Sigmoid colon (tissue), 7 donors: ENCODE measurements at places on chromosomes 4 and X. TPM values are rescaled to one million over a fixed set of nuclear protein-coding genes. Genes with fewer than 3 reads are reported as not detected.

GRCh38 chrX:129534816-129535578, 5.1 kb upstream of the OCRL start:
- DNase-seq: no peak

DNA sequence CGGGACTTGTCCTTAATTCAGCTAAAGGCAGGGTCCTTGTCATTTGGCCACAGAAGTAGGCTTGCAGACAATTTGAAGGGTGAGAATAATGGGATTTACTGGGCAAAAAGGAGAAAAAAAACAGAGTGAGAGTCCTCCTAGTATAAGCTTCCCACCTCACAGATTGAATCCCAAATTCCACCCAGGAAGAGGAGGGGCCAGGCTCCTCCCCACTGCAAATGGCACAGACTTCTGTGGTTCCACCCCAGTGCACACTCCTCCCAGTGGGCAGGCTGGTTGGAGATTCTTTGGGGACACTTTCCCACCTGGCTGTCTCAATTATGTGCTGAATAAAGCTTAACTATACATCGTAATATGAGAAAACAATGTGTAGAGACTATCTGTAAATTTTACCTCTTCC, 31.6 kb downstream of the MEPE start:
- DNase-seq: no peak

DNA sequence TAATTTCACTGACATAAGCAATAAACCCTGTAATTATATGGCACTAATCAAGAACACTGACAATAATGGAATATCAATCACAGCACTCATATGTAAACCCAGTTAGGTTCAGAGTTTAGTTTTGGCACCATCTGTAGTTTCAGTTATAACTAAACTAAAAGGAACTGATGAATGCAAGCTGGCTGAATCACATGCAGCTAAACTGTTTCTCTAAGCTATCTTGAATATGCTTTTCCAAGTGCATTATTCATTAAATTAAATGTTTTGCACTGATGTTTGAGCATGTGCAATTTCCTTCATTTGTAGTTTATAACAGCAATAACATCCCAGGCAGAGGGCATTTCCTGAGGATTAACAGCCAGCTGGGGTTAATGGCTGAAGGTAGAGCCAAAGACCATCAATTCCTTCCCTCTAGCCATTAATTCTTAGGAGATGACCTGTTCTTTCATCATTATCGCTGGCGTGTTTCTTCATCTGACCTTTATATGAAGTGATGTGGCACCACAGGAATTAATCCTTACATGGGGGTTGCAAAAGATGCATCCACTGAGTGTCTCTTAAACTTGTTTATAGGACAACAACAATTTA, 562.8 kb upstream of the IGFBP7 start:
- DNase-seq: no peak

RPA4 gene
- 3.9 TPM for total RNA-seq

DNA sequence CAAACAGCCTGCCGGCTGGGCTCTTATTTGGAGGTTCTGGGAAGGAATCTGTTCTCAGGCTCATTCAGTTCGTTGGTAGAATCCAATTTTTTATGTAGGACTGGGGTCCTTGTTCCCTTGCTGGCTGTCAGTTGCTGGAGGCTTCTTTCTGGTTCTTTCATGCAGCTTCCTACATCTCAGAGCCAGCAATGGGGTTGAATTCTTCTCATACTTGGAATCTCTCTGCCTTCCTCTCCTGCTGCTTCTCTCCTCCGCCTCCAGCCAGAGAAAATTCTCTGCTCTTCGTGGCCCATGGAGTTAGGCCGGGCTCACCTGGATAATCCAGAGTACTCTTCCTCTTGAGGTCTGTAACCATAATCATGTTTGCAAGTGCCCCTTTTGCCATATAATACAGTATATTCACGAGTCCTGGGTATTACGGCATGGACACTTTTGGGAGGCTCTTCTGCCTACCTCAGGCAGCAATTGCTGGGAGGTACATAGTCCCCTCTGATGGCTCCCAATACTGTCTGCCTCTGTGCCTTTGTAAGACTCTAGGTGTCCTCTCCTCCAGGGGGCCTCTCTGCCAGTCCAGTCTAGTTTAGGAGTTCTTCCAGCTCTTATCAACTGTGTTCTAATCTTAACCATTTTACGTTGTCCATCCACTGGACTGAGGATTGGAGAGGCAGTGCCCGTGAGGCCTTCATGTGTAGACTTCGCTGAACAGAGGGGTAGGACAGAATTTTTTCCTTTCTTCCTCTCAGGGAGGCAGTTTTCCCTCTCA, 2.2 kb downstream of the TRMT44 start:
- DNase-seq: no peak

CSAG3 gene
- not detected for total RNA-seq

GRCh38 chrX:119655125-119655524, 37.8 kb downstream of the SEPTIN6 start:
- DNase-seq: no peak

XPNPEP2 gene
- total RNA-seq: 3.4 TPM

- no peak for DNase-seq
Measured at GRCh38 chr4:172323288-172323687, 510.1 kb downstream of the GALNTL6 start.

DNA sequence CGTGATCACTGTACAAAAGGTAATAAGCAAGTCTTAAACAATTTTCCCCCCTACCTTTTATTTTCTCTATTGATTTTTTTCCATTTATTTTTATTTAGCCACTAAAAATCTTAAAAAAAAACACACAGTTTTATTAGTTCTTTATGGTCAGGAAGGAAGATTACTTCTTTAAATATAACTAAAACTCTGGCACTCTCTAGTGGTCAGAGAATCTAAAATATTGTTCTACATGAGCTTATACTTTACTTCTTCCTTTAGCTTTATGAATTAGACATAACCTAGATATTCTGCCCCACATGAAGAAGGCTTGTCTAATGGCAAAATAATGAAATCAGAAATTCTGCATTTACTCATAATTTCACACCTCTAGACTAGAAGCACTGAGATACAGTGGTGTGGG, 135.2 kb downstream of the PDE5A start:
- DNase-seq: no peak
